ENCODE measurements at places on chromosomes 5 and 9. TPM values are rescaled to one million over a fixed set of nuclear protein-coding genes. Genes with fewer than 3 reads are reported as not detected.
A peak's percentile ranks its signal among the peaks of the same experiment; 100 is the strongest.

GRCh38 chr5:86885011-86885410 lies 267.3 kb downstream of the COX7C start:
- DNase-seq: no peak

The PCDHA12 gene
- total RNA-seq: not detected

GRCh38 chr9:126916909-126917308 lies 2.3 kb downstream of the RALGPS1 start:
- no peak for DNase-seq

GRCh38 chr5:33549982-33550567 lies 109.3 kb downstream of the TARS1 start:
- DNase-seq: no peak

- DNase-seq: no peak
These were observed 338.7 kb upstream of the PDE4D start for GRCh38 chr5:60232036-60232795.

The UBE2QL1 gene
- not detected for total RNA-seq

The IFNB1 gene
- not detected for total RNA-seq

The SPINK5 gene
- total RNA-seq: 0.12 TPM

DNA sequence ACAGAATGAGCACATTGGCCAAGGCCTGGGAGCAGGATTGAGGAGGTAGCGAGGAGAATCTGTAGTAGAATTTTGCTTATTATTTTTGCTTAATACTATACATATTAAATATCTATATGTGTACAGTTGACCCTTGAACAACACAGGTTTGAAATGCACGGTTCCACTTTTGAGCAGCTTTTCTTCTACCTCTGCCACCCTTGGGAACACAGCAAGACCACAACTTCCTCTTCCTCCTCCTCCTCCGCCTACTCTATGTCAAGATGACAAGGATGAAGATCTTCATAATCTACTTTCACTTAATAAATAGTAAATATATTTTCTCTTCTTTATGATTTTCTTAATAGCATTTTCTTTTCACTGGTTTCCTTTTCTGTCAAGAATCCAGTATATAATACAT lies 541.4 kb downstream of the KCTD16 start:
- no peak for DNase-seq

DNA sequence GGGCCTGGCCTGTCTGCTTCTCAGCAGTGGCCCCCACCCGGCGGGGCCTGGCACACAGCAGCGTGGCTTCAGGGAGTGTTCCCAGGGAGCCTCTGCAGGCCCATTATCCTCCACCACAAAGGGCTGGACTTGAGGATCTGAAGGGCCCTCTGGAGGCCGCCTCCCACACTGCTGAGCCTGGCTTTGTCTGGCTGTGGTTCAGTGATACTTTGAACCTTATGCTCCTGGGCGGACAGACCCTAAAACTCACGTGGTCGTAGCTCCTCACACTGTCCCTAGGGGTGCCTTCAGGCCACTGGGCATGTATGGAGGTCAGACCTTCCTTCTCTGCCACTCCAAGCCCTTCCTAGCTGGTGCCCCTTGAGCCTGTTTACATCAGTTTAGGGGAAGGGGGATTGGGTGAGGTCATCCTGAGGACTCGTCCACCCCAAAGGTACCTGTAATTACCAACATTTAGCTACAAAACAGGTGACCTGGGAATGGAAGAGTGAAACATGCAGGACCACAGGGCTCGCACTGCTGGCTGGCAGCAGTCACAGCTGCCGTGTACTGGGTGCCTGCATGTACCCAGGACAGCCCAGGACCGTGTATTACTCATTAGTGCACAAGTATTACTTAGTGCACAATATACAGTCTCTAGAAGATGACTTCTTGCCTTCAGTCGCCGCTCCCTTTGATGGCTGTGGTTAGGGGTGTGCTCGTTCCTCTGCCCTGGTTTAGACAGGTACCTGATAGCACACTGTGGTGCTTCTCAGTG lies 8.5 kb downstream of the GRHPR start:
- no peak for DNase-seq

DNA sequence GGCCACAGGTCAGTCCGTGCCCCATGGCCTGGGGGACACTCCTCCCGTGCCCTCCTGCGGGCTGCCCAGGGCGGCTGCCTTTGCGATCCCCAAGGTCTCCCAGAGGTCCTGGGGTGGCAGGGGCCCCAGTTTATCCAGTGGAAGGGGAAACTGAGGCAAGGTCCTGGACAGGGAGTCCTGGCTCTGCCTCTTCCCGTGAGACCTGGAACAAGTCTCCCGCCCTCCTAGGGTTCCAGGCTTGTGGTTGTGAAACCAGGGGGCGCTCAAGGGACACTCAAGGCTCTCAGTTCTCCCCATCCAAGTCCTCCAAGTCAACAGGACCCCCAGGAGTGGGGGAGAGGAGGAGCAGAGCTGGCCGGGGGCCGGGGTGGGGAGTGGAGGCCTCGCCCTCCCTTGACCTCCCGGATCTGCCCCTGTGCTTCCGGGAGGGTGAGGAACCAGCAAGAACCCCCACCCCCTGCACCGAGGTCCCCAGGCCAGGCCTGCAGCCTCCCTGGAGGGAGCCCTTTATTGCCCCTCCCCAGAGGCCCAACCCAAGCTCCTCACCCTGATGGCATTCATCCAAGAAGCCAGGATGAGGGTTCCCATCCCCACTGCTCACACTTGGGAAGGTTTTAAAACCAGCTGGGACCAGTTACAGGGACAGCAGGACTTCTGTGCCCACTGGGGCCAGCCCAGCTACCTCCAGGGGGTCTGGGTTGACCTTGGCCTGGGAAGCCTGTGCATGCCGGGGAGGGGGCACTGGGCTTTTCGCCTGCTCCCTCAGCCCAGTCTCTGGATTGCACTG lies 24.7 kb upstream of the TMEM250 start:
- no peak for DNase-seq

The FOXD4L5 gene
- not detected for total RNA-seq

The STOM gene
- total RNA-seq: 118 TPM

GRCh38 chr5:95398989-95399388 lies 7.8 kb downstream of the FAM81B start:
- no peak for DNase-seq

- DNase-seq: peak; percentile 68
These were observed 46.1 kb upstream of the CER1 start for GRCh38 chr9:14768405-14769229.

The GHR gene
- 1.8 TPM for total RNA-seq

GRCh38 chr9:116705531-116705930 lies 18.4 kb downstream of the TRIM32 start:
- DNase-seq: no peak

GRCh38 chr5:108472237-108472636 lies 90.3 kb upstream of the FBXL17 start:
- DNase-seq: no peak

The IZUMO3 gene
- total RNA-seq: not detected

The SLC6A18 gene
- not detected for total RNA-seq

- DNase-seq: no peak
These were observed at the start of gene PDGFRB for GRCh38 chr5:150155258-150156026. Gene PDGFRB (minus strand): TSS chr5:150155845. CDS start chr5:150137047, 18,798 bp downstream.

DNA sequence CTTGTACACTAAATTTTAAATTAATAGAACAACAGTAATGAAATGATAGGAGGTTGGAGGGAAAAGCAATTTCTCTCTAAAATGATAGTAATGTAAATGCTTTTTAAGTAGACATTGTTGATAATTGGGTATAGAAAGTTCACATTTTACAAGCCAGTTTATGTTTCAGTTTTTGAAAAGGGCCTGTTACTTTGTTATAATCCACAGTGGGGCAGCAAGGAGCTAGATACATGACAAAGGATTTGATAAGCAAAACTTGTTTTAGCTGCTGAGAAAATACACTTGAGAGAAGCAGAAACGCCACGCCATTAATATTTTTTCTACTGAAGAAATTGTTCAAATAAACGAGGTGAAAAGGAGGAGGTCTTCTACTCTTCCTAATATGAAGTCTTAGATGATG lies 30.2 kb downstream of the SREK1 start:
- no peak for DNase-seq

- no peak for DNase-seq
These were observed 284.5 kb downstream of the RFX3 start for GRCh38 chr9:3241290-3241689.

- no peak for DNase-seq
These were observed 101.6 kb downstream of the FOXD1 start for GRCh38 chr5:73346878-73347408.

The CCDC112 gene
- total RNA-seq: 9.4 TPM

The PITX1 gene
- not detected for total RNA-seq

DNA sequence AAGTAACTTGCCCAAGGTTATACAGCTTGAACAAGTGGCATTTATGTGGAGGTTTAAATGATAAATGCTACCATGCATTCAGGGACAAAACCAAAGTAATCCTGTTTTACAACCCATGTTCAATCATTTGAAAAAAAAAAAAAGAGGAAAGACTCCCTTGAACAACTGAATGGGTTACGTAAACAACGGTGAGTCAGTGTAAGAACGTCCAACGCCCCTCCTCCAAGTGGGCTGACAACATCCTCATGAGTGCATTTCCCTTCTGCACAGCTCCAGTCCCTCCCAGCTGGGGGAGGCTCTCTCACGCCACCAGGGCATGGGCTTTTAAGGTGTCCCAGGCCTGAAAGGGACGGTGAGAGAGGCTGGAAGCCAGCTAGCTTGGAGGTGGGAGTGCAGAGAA lies 90.0 kb downstream of the PRRT1B start:
- peak; percentile 93 for DNase-seq

DNA sequence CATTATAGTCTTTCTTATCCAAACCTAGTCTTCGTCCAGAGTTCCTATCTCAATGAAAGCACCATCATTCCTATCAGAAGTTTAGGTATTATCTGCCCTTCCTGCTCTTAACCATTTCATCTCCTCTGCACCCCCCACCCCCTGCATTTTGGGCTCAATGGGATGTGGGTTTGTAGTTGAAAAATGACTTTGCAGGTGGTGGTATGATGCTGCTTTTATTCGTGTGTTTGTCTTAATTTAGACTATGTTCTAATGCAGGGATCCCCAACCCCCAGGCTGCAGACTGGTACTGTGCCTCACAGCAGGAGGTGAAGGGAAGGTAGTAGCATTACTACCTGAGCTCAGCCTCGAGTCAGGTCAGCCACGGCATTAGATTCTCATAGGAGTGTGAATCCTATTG lies 49.4 kb upstream of the ZNF608 start:
- no peak for DNase-seq

- no peak for DNase-seq
These were observed 9.5 kb downstream of the DENND4C start for GRCh38 chr9:19239955-19240354.

The ROPN1L gene
- 4.2 TPM for total RNA-seq

GRCh38 chr9:34651876-34652601 lies at the start of gene IL11RA:
Gene IL11RA (plus strand): TSS chr9:34652185. CDS start chr9:34655218, 3,033 bp downstream.
- DNase-seq: no peak
